AG20443 (cell line): ENCODE measurements at places on chromosomes 1 and 21.
A peak's percentile ranks its signal among the peaks of the same experiment; 100 is the strongest.

GRCh38 chr1:53359225-53359933, 31.5 kb upstream of the LRP8 start:
- DNase-seq = no peak

DNA sequence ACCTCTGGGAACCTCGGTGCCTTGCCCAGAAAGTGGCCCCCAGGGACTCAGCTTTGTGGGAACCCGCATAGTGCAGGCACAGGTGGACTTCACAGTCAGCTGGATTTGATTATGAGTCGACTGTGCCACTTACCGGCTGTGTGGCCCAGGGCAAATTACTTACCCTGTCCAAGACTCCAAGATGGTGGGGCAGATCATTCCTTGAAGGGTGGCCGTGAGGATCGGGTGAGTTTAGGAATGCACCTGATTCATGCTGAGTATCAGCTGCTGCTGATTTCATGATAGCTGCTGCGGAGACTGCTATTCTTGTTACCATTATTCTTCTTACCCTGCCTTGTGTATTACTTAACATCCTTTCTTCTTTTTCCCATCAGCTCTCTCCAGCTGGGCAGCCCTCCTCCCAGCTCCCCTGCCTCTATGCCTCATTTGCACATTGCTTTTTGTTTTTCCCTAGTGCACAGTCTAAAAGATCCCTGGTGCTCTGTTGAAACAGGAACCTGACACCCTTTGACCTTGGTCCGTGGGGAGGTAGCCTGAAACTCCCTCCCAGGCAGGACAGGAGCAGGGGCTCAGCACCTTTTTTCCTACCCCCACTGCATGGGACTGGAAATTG, 40.5 kb upstream of the FHAD1 start:
- DNase-seq = no peak

- DNase-seq = no peak
Measured at GRCh38 chr1:42175314-42176054, 10.9 kb upstream of the GUCA2A start.

DNA sequence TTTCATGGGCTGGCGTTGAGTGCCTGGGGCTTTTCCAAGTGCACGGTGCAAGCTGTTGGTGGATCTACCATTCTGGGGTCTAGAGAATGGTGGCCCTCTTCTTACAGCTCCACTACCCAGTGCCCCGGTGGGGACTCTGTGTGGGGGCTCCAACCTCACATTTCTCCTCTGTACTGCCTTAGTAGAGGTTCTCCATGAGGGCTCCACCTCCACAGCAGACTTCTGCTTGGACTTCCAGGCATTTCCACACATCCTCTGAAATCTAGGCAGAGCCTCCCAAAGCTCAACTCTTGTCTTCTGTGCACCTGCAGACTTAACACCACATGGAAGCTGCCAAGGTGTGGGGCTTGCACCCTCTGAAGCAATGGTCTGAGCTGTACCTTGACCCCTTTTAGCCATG, 82.1 kb downstream of the CCDC18 start:
- no peak for DNase-seq

- no peak for DNase-seq
Measured at GRCh38 chr1:183075861-183076260, 52.6 kb downstream of the LAMC1 start.

GRCh38 chr1:59384443-59384842, 87.5 kb downstream of the FGGY start:
- no peak for DNase-seq

DNA sequence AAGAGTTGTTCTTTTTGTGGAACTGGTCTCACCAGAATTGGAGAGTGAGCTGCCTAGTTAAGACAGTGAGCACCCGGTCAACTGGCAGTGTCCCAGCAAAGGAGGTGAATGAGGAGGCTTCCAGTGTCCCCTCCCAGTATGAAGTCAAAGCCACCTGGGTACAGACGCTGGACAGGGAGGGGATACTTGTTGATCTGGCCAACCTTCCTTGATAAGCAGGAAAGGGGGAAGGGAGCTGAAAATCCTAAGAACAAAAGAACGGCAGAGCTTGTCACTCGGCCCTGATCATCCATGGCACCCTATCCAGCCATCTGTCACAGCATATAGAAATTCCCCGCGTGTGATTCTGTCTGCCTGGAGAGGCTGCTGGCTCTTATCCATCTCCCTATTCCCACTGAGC, 91.5 kb downstream of the SSBP3 start:
- DNase-seq = no peak

DNA sequence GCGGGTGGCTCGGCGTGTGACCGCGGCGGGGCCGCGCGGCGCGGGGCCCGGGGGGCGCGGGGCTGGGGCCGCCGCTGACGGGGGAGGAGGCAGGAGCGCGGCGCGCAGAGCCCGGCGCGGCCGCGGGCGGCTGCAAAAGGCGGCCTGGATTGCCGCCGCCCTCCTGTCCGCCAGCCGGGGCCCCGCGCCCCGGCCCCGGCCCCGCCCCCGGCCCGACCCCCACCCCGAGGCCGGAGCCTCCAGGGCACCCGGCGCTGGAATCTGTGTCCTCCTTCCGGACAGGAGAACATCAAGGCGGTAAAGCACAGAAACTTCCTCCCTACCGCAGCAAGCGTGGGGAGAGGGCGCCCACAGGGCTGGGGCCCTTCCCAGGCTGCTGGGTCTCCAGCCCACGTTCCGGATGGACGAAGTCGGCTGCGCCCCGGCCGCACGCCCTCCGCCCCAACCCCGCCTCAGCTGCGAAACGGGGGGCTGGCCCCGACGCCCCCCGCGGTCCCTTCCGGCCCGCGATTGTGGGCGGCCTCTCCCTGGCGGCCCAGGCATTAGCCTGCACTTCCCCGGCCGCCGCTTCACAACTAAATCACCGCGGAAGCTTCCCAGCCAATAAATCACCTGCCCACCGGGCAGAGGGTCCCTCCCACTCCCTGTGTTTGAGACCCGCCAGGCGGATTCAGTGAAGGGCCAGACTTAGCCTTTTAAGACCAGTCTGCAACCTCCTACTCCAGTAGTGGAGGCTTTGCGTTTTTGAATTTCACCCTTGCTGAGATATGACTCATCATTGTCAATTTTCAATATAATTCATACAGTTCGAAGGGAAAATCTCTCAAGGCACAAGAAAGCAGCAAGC, 106.0 kb downstream of the SLC45A1 start:
- peak; percentile 85 for DNase-seq

DNA sequence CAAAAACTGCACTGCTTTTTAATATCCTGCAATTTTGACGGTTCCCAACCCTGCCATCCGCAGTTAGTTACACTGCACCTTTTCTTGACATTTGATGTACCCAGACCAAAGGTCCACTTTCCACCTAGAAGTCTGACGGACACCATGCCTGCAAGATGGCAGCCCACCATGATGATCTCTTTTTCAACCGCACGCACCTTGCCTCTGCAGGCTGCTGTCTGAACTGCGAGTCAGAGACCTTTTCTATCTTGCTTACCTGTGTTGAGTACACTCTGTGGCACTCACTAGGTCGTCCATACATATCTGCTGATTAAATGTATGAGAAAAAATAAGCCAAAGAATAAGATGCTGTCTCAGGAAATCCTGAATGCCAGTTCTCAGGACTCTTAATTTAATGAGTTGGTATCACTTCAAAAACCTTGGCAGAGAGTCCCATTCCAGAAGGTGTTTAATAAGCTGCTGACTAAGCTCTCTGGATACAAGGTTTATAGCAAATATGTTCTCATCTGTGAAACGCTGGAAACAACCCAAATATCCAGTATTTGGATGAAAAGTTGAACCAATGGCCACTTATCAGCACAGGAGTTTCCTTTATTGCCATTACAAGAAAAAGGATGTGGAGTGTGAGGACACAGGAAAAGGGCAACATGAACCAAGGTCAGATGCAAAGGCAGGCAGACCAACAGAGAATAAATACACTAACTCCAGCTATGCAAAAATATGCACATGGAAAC, 37.9 kb downstream of the GNG12 start:
- no peak for DNase-seq

DNA sequence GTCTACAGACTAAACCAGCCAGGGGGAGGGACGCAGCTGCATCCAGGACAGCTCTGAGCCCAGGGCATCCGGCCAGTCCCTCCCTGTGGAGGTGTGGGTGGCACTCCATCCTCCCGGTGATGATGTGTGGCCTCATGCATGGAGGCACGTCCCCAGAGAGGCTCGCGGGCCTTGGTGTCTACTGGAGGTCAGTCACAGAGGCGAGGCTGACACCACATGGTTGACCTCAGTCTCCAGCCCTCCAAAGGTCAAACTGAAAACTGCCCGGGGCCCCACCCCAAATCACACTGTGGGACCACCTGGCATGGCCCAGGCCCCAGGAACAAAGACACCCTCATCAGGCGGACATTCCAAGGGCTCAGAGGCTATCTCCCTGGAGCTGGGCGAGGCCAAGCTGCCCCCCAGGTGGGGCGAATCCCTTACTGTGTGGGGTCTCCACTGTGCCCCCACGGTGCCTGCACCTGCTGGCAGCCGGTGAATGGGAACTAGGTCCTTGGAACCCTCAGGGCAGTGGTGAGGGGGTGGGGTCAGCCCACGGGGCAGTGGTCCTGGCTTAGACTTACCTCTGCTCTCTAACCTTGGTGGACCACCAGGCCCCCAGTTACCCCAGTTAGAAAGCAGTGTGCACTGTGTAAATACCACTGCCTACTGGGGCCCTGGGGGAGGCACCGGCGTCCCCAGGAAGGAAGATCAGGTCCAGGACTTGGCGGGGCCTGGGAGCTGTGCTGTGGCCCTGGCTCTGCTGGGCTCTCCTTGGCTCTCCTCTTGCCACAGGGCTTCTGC, 49.1 kb downstream of the TRPM2 start:
- DNase-seq = peak; percentile 16

- no peak for DNase-seq
Measured at GRCh38 chr1:215200121-215200520, 117.6 kb downstream of the KCNK2 start.

GRCh38 chr1:191690931-191691330, 467.3 kb upstream of the RGS18 start:
- no peak for DNase-seq

DNA sequence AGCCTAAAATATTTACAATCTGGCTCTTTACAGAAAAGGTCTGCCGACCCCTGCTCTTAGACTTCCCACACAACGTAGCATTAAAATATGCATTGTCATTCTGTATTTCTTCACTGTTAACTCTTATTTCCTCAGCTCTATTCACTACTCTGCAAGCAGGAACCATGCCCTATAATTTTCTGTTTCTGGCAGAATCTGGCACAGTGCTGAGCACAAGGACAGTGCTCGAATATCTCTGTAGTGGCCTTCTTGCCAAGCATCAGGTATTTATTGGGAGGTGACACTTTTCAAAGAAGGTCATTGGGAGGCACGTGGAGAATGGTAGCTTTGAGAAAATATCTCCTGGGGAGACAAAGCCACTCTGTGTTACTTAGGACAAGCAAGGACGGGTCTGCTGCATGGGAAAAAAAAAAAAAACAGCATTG, 77.9 kb downstream of the PSMG1 start:
- no peak for DNase-seq

GRCh38 chr1:186066411-186066810, 308.6 kb downstream of the TPR start:
- DNase-seq = no peak
